ENCODE measurements at places on chromosomes 6 and 20. TPM values are rescaled to one million over a fixed set of nuclear protein-coding genes. Genes with fewer than 3 reads are reported as not detected.

The AFG1L gene
- 0.98 TPM for polyA plus RNA-seq

- no peak for DNase-seq
These were observed 697 bp downstream of the PPT2 start for GRCh38 chr6:32154514-32155161.

The RGS17 gene
- polyA plus RNA-seq: 2.3 TPM

The EFCAB8 gene
- polyA plus RNA-seq: 0.06 TPM

- no peak for DNase-seq
These were observed 4.3 kb downstream of the MTG2 start for GRCh38 chr20:62186887-62187866.

- DNase-seq: no peak
These were observed 215.0 kb upstream of the RIN2 start for GRCh38 chr20:19543101-19543500.

DNA sequence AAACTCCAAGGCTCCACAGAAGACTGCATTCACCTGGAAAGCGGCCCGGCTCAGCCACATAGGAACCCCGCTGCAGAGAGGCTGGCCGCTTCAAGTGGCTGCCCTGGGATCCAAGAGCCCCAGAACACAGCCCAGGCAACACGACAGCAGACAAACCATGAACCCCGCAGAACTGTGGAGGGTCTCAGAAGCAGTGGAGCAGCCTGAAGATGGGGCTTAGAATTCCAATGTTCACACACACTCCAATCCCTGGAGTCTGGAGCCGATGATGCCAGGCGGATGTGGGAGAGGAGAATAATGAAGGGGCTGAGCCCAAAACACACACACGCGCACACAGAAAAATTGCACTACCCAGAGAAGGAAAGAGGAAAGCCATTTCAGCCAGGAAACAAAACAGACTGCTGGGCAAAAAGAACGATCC, 52.4 kb downstream of the NINL start:
- no peak for DNase-seq

The C20orf204 gene
- polyA plus RNA-seq: 0.96 TPM

- no peak for DNase-seq
These were observed 245.1 kb downstream of the CDH4 start for GRCh38 chr20:61497029-61497627.

GRCh38 chr6:14072084-14072483, 45.5 kb upstream of the CD83 start:
- no peak for DNase-seq

The NOX3 gene
- not detected for polyA plus RNA-seq

- no peak for DNase-seq
These were observed 76.8 kb downstream of the MAP3K4 start for GRCh38 chr6:161068321-161068741.

The CCN6 gene
- polyA plus RNA-seq: not detected

- DNase-seq: no peak
These were observed 214.0 kb downstream of the CLIC5 start for GRCh38 chr6:45801471-45802289.

The FAM209B gene
- not detected for polyA plus RNA-seq

GRCh38 chr6:27894839-27895762, 17.1 kb downstream of the OR2B2 start:
- no peak for DNase-seq
